ENCODE measurements at places on chromosomes 4 and X.

DNA sequence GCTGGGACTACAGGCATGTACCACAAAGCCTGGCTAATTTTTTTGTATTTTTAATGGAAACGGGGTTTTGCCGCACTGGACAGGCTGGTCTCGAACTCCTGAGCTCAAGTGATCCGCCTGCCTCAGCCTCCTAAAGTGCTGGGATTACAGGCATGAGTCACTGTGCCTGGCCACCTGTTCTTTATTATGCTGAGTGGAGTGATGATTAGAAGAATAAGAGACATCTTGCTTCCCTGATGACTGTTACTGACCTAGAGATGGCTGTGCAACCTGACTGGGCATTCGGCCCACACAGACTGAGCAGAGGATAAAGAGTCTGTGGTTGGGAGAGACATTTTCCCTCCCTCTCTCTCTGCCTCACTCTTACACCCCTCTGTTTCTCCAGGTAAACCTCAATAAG, 56.7 kb downstream of the SPINK2 start:
- no peak for DNase-seq

DNA sequence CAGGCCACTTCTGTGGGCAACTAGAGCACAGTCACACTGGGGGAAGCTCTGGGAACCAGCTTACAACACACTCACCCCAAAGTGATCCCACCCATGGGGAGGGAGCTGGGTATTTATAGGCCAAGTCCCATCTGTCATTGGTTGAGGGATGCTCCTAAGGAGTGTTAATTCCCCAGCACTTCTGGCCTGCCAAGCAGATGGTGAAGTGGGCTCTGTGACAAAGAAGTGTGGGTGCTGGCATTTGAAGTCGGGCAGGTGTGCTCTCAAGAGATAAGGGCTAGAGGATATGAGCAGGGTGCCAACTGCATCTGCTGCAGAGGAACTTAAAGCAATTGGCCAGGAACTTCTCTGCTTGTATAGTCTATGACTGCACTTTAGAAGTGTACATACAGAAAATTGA, 30.9 kb downstream of the PTCHD1 start:
- DNase-seq: no peak

DNA sequence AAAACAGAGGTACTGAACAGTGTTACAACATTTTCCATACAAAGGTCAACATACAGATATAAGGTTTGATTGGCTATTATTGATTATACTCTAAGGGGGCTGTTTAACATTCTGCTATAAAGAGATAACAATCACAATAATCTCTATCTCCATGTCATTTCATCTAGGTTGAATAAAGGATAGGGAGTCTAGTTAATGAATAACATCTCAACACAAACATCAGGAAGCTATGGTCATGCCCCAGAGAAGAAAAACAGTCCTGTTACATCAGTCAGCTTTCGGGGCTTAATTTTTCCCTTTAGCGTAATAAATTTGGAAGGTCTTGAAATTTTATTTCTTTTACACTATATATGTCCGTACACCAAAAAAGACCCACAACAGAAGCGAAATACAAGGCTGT, 41.5 kb upstream of the DCAF8L2 start:
- no peak for DNase-seq

DNA sequence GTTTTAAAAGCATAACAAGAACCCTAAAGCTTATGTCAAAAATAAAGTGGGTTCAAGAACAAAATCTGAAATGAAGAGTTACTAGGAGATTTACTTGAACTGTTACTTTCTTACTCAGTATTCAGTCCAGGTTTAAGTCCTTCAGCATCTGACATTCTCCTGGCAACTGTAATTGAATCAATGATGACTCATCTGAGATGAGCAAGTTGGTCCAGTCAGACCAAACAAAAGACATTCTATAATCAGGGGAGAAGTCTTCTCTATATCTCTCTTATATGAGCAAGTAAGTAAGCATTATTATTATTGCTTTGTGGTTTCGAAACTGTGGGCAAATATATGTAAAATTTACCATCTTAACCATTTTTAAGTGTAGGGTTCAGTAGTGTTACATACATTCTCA, 34.6 kb downstream of the MAP9 start:
- no peak for DNase-seq

- no peak for DNase-seq
These were observed 19.8 kb upstream of the HEPH start for GRCh38 chrX:66144258-66144657.

GRCh38 chr4:25977397-25978170, 63.6 kb downstream of the SMIM20 start:
- no peak for DNase-seq

- DNase-seq: no peak
These were observed 56.7 kb downstream of the FAM114A1 start for GRCh38 chr4:38924353-38924752.

DNA sequence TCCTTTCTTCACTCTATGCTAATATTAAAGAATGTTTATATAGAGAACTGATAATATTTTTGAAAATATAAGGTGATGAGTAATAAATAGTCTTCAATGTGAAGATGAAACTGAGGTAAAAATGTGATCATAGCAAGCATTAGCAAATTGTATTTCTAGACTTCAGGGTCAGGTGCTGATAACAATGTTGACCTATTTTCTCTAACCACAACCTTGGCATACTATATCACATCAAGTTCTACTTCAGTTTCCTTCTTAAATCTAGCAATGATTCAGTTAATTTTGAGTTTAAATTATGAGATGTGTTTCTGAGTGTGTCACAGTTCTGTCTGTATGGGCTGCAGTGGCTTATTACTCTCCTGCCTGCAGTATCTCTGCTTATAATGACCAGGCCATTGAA, 209.4 kb downstream of the RAPGEF2 start:
- no peak for DNase-seq

DNA sequence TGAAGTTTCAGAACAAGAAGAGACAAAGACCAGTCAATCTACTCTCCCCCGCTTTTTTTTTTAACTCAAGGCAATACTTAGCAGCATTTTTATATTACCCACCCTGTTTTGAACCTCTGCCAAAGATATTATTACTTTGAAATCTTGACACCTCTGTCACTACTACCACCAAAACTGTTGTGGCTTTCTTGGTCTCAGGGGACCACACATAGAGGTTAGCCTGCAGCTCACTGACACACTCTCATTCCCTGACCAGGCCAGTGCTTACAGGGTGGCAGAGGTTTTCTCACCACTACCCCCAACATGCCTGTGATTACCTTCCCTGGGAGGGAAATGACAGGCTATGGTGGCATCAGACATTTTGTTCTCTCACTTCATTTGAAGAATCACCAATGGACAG, 137.4 kb upstream of the STIM2 start:
- no peak for DNase-seq

DNA sequence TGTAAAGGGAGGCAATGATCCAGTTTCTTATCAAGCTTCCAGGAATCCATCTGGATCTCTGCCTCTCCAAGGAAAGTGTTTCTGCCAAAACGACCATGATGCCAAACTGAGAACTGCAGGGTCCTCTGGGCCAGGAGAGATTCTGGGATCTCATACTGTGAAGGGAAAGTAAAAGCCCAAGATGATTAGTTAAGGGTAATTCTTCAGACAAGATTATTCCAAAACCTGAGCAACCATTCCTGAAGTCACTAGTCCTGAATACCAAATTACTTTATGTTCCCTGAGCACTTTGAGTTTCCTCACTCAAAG, 42.0 kb downstream of the SRPX2 start:
- DNase-seq: no peak

DNA sequence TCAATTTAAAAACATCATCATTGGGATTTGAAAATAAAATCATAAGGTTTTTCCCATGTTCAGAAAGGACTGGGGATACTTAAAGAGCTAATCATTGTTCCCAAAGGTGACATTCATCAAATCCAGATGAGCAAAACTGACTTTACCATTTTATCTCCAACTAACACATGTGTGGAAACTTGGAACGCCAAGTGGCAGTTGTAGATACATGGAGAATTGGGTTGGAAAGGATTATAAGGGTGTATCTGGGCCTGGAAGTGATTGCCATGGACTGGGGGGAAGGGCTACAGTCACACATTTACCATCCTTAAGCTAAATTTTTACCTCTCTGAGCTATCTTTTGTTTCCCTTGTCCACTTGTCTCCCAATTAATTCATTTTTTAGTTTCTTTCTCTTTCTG, 203.4 kb downstream of the SLC39A8 start:
- DNase-seq: no peak

GRCh38 chr4:57360681-57361080, 250.5 kb upstream of the IGFBP7 start:
- DNase-seq: no peak

GRCh38 chr4:37884855-37885487, 5.9 kb upstream of the TBC1D1 start:
- DNase-seq: no peak

GRCh38 chr4:76305033-76305687, 1.4 kb upstream of the STBD1 start:
- no peak for DNase-seq

DNA sequence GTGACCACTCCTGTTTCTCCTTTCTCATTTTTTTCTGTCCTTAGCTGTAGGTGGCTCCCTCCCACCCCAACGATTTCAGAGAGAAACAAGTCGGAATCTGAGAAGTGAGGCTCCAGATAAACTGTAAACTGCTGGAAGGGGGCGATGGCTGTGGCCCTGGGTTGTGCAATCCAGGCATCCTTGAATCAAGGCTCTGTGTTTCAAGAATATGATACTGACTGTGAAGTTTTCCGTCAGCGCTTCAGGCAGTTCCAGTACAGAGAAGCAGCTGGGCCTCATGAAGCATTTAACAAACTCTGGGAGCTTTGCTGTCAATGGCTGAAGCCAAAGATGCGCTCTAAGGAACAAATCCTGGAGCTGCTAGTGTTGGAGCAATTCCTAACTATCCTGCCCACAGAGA, 37.7 kb downstream of the ETDC start:
- DNase-seq: no peak

DNA sequence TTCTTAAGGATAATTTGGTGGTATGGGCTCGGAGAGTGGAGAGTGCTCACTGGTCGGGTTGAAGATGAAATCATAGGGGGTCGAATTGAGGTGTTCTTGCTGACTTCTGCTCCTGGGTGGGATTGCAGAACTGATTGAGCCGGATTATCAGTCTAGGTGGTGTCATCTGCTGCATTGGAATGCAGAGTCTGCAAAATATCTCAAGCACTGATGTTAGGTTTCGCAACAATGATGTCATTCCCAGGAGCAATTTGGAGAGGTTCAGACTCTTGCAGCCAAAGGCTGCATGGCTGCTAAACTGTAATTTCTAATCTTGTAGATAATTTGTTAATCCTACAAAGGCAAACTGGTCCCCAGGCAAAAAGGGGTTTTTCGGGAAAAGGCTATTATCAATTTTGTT, 67.7 kb downstream of the RHOH start:
- no peak for DNase-seq

- peak; percentile 71 for DNase-seq
These were observed 569 bp downstream of the ARFIP1 start for GRCh38 chr4:152780267-152780778.

DNA sequence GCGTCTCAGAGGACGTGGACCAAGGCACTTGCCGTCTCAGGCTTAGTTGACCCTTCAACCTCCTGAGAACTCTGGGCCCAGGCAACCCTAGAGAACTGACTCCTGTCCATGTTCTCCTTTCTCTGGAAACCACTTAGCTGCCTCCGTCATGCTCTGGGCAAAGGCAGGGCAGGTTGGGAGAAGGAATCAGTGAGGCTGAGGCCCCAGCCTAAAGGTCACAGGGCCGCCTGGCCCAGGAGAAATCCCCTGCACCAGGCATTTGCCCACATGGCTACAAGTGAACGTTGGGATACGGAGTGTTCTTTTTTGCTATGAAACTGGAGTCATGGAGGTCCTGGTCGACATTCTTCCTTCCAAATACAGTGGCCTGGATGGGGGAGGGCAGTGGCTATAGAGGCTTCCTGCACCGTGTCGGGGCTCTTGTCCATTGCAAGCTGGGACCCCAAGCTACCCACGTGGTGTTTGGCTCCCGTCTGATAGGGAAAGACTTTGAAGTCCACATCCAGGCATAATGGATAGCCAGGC, 76.0 kb downstream of the CRMP1 start:
- DNase-seq: no peak

DNA sequence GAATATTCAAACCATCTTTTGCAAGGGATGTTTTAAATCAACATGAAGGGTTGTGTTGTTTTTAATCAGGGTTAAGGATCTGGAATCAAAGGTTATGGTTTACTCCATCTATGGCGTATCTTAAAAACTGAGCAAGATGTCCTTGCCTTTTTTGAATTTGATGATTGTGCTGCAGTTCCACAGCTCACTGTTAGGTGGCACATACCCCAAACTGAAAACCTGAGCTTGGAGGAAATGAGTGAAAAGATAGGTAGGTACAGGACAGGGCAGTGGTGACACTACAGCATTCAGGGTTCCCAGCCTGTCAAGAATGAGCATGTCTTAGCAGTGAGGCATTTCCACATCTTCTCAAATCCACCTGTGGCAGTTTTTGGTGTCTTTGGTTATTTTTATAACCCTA, 13.1 kb upstream of the EOLA1 start:
- DNase-seq: peak; percentile 29

GRCh38 chr4:80266902-80267380, 477 bp downstream of the FGF5 start:
- DNase-seq: no peak

DNA sequence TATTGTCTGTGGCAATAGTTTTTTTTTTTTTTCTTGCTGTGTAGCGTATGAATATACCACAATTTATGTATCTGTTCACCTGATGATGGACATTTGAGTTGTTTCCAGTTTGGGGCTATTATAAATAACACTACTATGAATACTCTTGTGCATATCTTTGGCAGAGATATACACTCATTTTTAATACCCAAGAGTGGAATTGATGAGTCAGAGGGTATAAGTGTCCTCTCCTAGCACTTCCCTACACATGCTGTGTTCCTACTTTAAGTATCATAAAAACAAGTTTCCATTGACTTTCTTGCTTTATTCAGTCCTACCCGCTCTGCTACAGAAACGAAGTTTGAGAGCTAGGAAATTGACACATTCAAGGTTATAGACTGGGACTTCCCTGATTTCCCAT, 39.8 kb downstream of the XIAP start:
- DNase-seq: no peak

- no peak for DNase-seq
These were observed 512.5 kb upstream of the SLIT2 start for GRCh38 chr4:19739101-19739651.

- DNase-seq: no peak
These were observed 41.0 kb downstream of the PDK3 start for GRCh38 chrX:24506082-24506481.

DNA sequence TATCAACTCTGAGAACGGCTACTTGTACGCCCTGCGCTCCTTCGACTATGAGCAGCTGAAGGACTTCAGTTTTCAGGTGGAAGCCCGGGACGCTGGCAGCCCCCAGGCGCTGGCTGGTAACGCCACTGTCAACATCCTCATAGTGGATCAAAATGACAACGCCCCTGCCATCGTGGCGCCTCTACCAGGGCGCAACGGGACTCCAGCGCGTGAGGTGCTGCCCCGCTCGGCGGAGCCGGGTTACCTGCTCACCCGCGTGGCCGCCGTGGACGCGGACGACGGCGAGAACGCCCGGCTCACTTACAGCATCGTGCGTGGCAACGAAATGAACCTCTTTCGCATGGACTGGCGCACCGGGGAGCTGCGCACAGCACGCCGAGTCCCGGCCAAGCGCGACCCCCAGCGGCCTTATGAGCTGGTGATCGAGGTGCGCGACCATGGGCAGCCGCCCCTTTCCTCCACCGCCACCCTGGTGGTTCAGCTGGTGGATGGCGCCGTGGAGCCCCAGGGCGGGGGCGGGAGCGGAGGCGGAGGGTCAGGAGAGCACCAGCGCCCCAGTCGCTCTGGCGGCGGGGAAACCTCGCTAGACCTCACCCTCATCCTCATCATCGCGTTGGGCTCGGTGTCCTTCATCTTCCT, 2.7 kb downstream of the PCDH10 start:
- DNase-seq: no peak

Data from activated CD4-positive, alpha-beta T cell treated with anti-CD3 and anti-CD28 coated beads, Interleukin-2, amount 50 U/mL, for 1 hour (primary cell).